ENCODE measurements at places on chromosomes 16 and 17. TPM values are rescaled to one million over a fixed set of nuclear protein-coding genes. Genes with fewer than 3 reads are reported as not detected.

Gene KRTAP4-1
- 0.84 TPM for total RNA-seq

DNA sequence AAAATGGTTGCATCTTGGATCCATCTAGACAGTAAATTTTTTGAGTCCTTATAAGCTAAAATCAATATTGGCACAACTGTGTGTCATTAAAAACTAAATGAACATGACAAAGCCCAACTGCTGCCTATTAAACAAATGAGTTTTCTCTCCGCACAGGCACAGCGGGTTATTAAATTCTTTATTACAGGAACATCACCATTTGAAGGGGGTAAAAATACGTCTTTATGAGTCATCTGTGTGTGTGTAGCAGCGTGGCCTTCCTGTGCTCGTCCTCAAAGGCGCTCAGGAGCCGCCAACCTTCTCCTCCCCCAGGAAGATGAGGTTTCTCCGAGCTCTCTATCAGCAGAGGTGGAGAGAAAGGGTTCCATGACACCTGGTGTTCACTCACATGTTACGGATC, 62.6 kb upstream of the SDK2 start:
- DNase-seq: no peak

Gene TEKT1
- not detected for total RNA-seq

DNA sequence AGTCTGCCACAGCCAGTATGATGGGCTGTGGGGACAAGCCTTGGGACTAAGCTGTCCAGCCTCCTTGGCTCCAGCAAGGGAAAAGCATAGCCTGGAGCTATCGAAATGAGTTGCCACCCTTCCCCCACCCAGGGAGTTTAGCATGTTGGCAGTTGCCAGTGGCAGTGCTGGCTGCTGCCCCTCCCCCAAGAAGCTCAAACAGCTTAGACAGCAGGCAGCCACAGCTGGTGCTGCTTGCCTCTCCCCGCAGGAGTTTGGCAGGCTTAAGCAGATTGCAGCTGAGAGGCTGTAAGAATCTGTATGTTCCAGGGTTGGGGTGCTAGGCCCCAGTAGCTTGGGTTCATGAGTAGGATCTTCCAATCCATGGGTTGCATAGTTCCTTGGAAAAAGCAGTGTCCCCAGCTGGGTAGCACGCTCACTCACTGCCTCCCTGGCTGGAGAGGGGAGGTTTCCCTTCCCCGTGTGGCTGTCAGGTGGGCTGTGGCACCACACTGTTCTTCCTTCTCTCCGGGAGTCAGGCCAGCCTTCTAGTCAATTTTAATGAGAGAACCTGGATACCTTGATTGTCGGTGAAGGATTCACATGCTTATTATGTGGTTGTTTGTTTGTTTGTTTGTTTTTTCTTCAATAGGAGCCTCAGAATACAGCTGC, 506.1 kb downstream of the CDH11 start:
- no peak for DNase-seq

Gene HIC1
- total RNA-seq: 13.5 TPM

DNA sequence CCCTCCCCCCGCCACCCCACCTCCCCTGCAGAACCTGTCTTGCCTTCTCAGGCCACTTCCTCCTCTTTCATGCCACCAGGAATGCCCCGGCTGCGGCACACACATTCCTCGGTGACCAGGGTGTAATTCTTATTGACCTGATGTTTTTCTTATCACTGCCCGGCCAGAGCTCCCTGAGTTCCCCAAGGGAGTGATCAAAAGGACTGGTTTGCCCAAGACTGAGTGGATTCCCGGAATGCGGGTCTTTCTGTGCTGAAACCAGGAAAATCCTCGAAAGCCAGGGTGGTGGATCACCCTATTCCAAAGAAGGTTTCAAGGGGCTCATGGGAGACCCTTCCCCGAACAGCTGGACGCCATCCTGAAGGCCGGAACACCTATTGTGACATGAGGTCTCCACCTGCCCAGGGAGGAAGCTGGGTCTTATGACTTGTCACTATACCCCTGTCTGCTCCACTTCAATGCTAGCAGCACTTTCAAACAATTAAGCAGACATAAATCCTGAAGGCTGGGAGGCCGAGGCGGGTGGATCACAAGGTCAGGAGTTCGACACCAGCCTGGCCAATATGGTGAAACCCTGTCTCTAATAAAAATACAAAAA, 53.0 kb upstream of the RPL38 start:
- no peak for DNase-seq

Gene ENPP7
- total RNA-seq: not detected

- DNase-seq: no peak
Measured at GRCh38 chr16:91484-91883, 13.5 kb downstream of the MPG start.

GRCh38 chr17:5331506-5331905, 49.4 kb downstream of the RABEP1 start:
- DNase-seq: no peak

DNA sequence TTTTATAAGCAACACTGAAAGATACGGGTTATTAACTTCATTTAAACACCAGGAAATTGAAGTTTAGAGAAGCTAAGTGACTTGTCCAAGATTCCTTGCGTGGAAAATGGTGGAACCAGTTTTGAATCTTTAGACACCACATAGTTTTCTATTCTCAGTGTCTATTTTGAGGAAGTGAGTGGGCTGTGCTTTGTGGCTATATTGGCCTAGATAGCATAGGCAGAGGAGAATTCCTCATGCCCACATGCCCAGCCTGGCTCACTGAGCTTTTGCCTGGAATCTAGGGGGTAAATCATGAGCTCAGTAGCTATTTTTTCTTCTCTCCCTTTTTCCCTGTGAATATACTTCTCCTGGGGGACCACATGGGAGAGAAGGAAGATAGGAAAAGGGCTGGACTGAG, 431.3 kb downstream of the HS3ST3B1 start:
- DNase-seq: no peak

GRCh38 chr17:17989618-17990017, 17.0 kb downstream of the DRC3 start:
- no peak for DNase-seq

DNA sequence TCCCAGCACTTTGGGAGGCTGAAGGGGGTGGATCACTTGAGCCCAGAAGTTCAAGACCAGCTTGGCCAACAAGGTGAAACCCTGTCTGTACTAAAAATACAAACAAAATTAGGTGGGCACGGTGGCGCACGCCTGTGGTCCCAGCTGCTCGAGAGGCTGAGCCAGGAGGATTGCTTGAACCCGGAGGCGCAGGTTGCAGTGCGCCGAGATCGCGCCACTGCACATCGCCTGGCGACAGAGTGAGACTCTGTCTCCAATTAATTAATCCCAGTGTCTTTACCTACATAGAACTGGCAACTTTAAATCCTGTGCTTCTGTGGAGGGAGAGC, 1.5 kb upstream of the ELOB start:
- DNase-seq: no peak

Gene LPO
- not detected for total RNA-seq

DNA sequence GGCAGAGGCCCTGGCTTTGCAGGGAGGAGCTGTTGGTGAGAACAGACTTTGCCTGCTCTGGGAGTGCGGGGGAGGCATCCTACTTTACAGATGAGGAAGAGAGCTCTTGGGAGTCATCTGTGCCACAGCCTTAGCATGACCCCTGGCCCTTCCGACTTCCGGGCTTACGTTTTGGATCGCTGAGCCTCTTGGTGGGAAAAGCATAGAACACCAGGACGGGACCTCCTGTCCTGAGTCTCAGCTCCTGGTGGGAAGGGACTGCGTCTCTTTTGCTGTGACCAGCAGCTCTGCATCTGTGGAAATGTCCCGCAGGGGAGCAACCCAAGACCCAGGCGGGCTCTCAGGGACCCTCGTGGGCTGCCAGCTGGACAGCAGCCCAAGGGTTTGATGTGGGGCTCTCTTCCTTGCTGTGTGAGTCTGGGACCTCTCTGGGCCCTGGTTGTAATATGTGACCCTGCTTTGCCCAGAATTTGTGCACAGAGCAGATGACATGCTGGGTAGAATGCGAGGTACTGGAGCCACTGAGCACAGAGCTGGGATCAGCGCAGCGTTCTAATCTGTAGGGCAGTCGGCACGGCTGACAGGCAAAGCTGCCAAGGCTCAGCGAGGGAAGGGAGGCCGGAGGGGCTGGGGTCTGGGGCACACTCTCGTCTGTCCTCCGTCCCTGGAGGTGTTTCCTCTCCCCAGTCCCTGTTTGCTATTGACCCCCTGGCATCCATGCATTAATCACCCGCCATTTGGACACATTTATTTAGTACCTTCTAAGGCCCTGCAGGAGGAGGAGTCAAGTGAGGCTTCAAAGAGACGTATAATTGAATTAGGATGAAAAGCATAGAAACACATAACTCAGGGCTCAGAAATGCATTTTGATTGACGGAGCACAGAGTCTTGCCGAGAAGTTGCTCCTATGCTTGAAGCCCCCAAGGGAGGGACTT, 64.0 kb downstream of the NT5M start:
- peak; percentile 25 for DNase-seq

DNA sequence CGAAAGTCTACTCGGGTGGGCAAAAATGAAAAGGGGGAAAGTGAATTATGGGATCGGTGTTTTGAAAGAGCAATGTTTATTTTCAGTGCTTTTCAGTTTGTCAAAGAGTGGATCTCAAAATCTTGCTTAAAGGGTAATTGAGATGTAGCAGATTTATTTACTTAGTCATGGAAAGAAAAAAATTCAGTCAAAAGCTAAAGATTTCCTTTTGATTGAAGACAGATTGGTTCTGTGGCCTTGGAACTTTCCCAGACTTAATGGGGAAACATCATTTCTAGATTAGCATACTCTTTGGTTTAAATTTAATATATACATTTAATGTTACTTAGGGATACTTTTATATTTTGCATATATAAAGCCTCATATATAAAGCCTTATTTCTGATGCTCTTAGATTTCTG, 20.6 kb downstream of the PRKAR1A start:
- DNase-seq: no peak

Gene ASGR1
- total RNA-seq: 0.35 TPM

DNA sequence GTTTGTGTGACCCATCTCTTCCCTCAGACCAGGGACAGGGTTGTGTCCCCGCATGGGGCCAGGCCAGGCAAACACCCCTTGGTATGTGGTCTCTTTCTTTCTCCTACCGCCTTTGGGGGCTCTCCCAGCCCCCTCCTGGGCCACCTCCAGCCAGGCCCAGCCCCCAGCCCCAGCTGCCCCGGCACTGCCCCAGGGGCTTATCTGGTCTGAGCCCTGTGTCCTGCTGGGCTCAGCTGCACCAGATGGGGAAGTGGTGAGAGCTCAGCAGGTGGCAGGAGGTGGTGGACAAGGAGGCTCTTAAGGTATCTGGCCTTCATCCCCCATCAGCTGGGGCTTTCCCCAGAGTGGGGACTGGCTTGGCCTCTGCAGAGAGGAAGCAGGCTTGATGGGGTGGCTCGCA, 8.7 kb downstream of the ADAM11 start:
- DNase-seq: no peak

All from mucosa of descending colon (tissue), 3 donors.